ENCODE measurements at places on chromosomes 1 and 21.

GRCh38 chr1:209643285-209644020, 8.8 kb downstream of the LAMB3 start:
- DNase-seq, result no peak

- no peak for DNase-seq
Measured at GRCh38 chr21:34082769-34083168, 9.4 kb downstream of the MRPS6 start.

DNA sequence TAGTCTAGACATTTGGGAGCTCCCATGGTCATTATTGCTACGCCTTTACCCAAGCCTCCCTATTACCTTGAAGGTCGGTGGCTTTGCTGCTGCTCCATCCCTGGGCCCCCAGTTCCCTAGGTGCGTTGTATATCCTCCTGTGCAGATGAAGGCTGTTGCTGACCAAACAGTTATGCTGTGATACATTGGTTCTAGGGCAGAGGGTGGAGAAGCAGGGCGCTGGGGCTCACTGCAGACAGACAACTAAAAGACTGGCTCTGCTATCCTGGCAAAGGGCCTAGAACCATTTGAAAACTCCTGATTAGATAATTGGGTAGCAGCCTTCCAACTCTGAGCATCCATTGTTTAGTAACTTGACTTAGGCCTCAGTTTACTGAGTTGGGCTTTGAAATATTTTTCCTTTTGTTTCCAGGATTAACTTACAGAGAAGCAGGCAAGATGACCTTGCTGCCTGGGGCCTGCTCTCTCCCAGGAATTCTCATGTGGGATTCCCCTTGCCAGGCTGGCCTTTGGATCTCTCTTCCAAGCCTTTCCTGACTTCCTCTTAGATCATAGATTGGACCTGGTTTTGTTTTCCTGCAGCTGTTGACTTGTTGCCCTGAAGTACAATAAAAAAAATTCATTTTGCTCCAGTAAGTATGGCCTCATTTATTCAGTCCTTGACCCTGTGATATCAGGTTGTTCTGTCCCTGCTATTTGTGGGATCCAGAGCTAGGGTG, 15.5 kb downstream of the CHI3L2 start:
- no peak for DNase-seq

- peak; percentile 67 for DNase-seq
Measured at GRCh38 chr1:181135815-181136737, 47.6 kb downstream of the IER5 start.

DNA sequence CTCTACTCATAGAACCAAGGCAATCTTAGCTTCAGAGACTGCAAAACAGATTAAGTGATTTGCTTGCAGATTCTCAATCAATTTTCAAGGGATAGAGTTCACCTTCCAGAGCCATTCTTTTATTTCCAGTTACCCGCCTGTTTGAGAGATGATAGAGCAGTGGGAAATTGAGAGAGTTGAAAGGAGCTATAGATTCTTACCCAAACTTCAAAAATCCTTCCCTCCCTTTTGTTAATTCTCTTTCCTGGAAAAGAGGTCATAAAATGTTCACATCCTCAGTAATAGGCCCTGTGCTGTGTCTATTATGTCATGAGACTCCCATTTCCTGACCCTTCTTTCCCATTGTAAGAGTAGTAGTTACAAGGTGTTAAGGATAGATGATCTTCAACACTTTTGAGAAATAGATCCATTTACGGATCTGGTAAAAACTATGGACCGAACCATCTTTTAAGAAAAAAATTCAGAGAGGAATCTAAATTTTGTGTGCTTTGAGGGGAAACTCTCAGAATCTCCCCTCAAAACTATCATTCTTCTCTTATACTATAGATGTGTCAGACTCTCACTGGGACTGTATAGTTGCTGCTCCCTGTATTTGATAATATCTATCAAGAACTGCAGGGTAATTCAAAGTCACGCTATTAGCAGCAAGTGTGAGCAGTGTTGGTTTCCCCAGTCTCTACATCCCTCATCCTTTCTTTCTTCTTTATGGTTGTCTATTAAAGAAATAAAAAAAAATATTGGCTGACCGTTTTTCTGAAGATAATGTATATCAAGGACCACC, 8.0 kb downstream of the RGS4 start:
- DNase-seq, result no peak

DNA sequence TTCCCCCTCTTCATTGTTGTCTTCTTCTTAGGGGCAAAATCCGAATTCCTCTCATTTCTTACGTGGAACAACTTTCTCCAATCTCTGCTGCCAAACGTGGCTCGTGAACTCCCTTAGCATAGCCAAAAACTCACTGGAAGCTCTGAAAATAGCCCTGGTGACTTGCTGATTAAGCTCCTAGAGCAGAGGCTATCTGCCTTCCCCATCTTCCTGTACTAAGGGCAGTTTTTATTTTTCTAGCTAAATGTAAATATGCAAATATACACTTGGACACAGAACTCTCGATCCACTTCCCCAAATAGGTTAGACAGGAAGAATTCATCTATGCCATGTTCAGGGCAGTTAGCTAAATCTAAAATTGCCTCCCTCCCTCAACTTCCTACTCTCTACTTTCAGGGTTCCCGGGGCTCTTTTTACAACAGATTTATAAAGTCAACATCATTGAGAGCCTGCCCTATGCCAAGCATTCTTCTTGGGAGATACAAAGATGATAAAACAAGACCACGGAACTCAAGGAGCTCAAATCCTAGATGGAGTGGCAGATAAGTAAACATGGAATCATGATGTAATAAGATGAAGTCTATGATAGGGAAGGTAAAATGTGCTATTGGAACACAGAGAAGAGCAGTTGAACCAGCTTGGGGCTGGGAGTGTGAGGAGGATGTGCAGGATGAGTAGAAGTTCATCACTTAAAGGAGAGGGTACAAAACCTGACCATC, 59.4 kb upstream of the FMOD start:
- DNase-seq, result no peak
